ENCODE measurements at places on chromosomes 16 and 17.

- no peak for DNase-seq
These were observed 10.4 kb downstream of the IL34 start for GRCh38 chr16:70656712-70657263.

GRCh38 chr16:57538235-57538721, 1.9 kb upstream of the CCDC102A start:
- no peak for DNase-seq

DNA sequence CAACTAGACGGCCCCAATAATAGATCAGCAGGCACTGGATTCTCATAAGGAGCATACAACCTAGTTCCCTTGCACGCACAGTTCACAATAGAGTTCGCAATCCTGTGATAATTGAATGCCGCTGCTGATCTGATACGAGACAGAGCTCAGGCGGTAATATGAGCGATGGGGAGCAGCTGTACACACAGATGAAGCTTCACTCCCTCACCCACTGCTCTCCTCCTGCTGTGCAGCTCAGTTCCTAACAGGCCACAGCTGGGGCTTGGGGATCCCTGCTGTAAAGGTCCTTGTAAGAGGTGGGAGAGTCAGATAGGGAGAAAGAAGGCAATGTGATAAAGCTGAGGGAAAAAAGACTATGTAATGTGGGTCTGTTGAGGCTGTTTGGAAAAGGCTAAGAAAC, 577.5 kb downstream of the RBFOX1 start:
- no peak for DNase-seq

GRCh38 chr16:56930486-56931270, 1.3 kb upstream of the HERPUD1 start:
- no peak for DNase-seq

GRCh38 chr17:80036715-80037477, 454 bp downstream of the CCDC40 start:
- peak; percentile 71 for DNase-seq

- peak; percentile 78 for DNase-seq
These were observed 2.9 kb upstream of the TTYH2 start for GRCh38 chr17:74210191-74211140.

DNA sequence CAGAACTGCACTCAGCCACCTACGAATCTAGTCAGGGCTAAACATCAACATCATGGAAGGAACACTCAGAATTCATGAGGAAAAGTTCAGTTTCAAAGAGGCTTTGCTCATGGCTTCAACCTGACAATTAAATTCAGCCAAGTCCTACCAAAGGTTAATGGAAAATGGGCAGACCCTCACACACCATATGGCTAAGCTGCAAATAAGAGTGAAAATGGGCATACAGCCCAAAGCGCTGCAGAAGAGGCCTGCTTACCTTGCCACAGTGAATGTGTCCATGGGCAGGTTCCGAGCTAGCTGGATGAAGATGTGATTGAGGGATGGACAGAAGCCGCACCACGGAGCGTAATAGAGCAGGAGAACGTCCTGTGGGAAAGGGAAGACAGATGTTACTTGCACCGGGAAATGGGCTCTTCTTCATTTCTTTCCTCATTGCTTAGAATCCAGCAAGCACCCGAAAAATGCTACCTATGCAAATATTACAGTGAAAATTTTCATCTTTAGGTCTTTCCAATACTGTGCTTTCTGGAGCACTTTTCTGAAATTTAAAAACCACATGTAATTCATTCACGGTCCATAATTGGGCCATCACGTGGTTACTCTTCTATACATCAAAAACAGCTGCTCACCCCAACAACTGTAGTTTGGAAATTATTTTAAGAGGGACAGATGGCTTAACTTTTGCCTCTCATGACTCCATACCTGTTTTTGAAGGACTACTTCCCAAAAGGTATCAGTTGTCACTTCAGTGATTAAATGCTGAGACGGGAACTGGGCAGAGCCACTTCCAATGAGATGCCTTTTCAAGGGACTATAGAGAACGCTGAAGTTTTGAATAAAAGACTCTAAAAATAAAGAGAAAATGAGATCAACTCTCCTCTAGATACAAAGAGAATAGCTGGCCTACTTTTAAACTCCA, 19.6 kb downstream of the SNN start:
- DNase-seq = no peak

- no peak for DNase-seq
These were observed 1.4 kb upstream of the DYNLL2 start for GRCh38 chr17:58081646-58082340.

DNA sequence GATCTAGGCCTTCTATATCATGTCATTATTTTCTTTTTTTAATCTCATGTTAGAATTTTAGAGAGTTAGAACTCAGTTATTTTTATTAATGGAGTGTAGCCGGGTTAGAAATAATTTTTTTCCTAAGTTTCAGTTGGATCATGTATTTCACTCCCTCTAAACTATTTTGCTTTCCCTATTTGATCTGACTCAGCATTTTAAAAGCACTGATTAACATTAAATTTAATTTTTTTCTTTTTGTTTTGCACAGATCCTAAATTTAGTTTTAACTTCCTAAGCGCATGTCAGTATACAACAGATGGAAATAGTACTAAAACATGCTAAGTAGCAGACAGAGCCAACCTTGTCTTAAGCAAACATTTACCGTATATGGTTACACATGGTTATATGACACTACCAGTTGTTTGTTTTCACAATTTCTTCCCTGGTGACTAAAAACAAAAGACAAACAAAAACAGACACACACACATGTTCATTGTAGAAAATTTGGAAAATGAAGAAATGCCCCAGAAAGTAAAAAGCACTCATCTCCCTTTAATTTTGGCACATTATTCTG, 33.6 kb upstream of the RAB11FIP4 start:
- peak; percentile 49 for DNase-seq

GRCh38 chr16:49833796-49834530, 21.9 kb downstream of the ZNF423 start:
- DNase-seq = no peak

- no peak for DNase-seq
These were observed 23.0 kb upstream of the ZNF750 start for GRCh38 chr17:82862737-82863382.

- no peak for DNase-seq
These were observed 17.8 kb downstream of the SMARCE1 start for GRCh38 chr17:40629842-40630241.

DNA sequence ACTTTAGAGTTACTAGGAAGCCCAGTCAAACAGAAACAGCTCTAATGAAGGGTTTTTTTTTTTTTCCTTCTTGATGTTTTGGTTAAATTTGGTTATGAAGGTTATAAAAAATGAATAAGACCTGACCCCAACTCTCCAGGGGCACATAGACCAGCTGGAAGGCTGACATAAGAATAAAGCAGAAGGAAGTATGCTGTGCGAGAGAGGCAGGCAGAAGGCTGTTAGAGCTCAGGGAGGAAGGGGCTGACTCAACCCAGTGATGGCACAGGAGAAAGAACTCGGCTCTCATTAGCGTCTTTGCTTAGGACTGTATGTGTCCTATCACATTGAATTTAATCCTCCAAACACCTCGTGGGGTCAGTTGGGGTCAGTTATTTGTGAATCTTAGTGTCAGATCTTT, 474.6 kb downstream of the PMP22 start:
- DNase-seq = no peak

DNA sequence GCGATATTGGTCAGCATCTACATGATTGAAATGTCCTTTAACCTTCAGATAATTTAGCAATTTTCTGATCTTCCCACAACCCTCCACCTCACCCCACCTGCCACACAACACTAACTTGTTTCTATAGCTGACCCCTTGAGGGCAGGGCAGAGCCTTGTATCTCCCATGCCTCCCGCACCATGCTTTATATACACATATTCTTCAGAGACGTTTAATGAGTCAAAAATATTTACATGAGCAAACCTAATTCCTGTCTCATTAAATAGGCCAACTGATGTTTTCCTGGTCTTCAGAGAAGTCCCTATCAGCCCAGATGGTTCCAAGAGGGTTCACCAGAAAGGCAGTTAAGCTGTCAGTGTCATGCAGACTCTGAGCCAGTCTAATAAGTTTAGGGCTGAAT, 6.6 kb upstream of the DHRS7C start:
- DNase-seq = no peak

GRCh38 chr17:35695613-35696012, 35.8 kb upstream of the RASL10B start:
- no peak for DNase-seq

DNA sequence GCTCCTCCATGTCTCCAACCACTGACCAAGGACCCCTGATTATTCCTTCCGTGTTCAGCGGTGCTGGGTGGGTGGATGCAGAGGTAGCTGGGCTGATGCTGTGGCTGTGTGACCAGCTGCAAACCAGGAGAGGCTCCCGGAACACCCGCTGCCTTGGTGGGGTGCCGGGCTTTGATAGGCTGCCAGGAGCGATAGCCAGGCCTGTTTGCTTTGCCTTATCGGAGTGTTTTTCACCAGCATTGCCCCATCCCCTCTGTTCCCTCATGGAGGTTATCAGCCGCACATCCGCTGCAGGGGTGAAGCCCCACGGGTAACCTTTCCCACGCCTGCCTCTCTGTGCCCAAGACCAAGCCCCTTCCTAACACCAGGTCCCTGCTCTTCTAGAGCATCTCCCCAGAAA, 354.3 kb downstream of the C16orf95 start:
- DNase-seq = no peak

DNA sequence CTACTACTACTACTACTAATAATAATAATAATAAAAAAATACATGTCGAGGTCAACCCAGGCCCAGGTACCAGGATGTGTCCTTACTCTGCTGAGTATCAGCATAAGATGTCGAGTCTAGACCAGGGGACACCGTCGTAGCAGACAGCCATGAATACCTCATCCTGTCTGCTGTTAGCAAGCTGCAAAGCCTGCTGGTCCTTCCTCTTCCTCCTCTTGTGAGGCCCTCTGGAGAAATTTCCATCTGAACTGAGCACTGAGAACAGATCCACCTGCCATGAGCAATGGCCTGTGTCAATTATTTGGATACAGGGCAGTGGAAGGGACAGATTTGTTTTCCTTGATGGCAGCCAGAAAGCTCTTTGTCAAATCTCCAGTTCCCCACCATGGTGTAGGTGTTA, 168.5 kb downstream of the XYLT1 start:
- no peak for DNase-seq

DNA sequence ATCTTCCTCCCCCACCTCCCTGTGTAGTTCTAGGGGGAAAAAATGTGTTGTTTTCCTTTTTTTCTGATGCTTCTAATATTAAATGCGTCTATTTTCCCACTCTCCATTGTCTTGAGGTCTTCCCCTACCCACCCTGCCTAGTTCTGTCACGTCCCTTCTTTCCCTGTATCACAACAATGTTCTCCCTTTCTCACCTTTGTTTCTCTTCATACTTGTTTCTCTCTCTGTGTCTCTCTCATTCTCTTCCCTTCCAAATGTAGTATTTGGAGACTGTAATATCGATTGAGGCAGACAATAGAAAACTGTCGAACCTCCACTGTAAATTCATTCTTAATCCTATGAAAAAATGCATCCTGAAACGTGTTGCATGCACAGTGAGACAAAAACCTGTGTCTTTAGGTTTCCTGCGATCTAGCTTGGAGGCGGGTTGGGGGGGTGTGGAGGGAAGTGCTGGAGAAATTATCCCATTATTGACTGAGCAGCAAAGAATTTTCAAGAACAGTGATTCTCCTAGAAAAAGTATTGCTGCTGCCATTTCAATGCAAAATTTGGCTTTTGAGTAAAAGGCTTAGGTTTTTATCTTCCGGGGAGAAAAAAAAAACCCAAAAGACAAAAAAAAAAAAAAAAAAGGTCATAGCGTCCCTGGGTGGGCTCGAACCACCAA, 1.3 kb upstream of the PSMB3 start:
- no peak for DNase-seq

- DNase-seq = peak; percentile 42
These were observed 4.9 kb upstream of the RBL2 start for GRCh38 chr16:53429221-53429943.

GRCh38 chr16:1518626-1519135, 14.8 kb upstream of the TMEM204 start:
- no peak for DNase-seq

DNA sequence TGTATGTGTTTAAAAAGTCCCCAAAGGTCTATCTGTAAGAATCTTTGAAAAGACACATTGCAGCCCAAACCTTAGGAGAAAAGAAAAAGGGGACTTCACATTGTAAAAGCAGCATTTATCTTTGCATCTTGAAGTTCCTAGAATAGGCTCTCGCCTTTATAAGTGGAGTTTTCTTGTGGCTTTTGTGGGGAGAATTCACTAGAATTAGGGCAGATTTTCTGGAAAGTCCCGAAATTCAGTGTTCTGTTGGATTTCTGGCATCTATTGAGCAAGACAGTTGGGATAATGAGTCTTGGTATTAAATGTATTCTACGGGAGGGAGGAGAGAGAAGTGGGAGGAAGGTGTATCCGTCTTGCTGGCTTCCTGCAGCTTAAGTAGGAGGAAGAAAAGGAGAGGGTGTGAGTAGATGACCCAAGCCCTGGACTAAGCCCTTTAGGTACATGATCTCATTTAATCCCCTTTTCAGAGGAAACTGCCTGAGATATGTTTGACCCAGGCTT, 62.6 kb downstream of the PRKCA start:
- DNase-seq = no peak

- peak; percentile 42 for DNase-seq
These were observed 14.7 kb downstream of the TMEM11 start for GRCh38 chr17:21199311-21199710.

- DNase-seq = no peak
These were observed 6.0 kb downstream of the C1QTNF8 start for GRCh38 chr16:1089822-1090619.

All from adipocyte (in vitro differentiated cells).